C1 segment of cervical spinal cord (tissue), 14 donors: ENCODE measurements at places on chromosomes 7 and 10.

- DNase-seq: no peak
Observed at GRCh38 chr10:114609518-114610426, 48.3 kb downstream of the ABLIM1 start.

GRCh38 chr10:72319416-72320254 is 35.1 kb downstream of the DNAJB12 start:
- peak; percentile 75 for DNase-seq

DNA sequence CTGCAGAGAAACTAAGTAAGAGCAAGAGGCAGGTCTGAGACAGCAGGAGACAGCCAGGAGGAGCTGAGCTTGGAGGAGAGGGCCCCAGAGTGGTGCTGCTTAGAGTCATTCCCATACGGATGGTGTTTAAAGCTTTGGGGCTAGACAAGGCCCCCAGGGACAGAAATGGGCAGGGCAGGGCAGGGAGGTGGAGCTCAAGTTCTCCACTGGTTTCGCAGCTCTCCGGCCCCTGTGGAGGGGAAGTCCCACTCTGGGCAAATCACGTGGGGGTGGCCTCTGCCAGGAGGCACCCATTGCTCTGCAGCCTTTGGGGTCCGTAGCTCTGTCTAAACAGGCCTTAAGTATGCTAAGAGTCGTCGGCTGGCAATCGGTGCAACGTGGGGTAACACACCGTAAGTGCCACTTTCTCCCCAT is 1.0 kb upstream of the PTPRE start:
- no peak for DNase-seq

DNA sequence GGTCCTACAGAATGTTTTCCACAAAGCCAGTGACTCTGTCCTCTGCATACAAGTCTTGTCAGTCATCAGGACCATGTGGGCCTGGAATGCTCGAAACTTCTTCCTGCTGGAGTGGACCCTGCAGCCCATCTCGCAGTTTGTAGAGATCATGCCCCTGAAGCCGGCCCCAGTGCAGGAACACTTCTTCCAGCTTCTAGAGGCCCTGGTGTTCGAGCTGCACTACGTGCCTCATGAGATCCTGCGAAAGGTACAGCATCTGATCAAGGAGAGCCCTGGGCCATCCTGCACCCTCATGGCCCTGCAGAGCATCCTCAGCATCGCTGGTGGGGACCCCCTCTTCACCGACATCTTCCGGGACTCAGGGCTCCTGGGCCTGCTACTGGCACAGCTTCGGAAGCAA is 46.5 kb downstream of the WDFY4 start:
- DNase-seq: no peak

DNA sequence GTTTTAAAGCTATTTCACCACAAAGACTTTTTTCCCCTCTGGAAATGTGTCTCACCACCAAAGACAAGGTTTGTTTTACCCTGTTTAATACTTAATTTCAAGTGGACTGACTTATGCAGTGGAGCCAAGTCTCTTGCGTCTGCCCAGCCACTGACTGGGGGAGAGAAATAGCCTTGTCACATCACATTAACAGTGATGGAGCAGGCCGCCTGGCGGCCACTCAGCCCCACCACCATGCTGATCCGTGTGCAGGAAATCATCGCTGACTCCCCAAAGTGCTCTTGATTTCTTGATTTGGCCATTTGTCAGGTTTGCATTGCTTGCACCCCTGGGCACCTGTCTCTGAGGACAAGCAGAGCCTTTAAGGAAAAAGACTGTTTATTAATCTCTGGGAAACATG is 334.1 kb downstream of the GLRX3 start:
- no peak for DNase-seq

DNA sequence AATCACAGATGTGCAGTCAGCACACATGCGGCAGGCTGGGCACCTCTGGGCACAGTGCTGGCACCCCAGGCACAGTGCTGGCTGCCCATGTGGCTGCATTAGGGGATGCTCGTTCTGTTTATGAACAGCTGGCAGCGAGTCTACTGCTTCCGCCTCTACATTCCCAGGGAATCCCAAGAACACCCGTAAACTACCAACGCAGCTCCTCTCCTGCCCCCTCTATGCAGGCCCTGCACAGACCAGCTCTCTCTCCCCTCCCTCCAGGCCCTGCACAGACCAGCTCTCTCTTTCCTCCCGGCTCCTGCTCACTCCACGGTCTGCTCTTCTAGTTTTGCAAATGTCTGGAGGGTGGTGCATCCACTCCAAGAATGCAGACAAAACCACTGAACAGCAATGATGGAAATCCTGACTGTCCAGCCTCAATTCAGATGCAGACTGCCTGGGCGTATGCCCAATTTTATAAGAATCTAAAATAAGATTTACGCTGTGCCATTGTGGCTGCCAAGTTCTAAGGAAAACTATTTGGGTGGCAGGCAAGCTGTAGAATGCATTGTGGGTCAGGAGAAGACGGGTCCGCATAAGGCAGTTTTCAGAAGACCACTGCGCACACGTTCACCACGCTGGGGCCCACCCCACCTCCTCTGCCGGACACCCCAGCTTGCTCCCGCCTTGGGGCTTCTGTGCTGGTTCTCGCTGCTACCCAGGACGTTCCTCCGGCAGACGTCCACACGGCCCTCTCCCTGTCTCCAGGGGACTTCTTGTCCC is 234.6 kb downstream of the ZMYND11 start:
- DNase-seq: no peak

- DNase-seq: no peak
Observed at GRCh38 chr7:22113041-22113440, 167.3 kb upstream of the CDCA7L start.

DNA sequence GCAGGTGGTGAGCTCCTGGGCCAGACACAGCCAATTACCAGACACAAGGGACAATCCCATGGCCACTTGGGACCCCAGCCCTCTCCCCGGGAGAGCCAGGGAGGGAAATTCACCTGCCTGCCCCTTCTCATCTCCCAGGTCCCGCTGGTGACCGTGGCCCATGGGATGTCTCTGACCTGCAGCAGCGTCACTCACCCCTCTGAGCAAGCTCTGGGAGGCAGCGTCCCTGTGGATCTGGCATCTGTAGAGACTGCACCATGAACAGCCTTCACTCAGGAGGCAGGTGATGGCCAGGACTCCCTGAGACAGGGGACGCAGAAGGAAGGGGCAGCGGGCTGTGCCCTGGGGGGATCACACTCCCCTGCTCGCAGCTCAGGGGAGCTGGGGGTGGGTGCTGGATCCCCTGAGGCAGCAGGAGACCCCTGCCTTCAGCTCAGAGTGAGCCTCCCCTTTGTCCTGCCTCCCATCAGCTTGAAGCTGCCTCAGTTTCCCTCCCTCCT is 90.8 kb downstream of the FOXL3 start:
- no peak for DNase-seq

- DNase-seq: no peak
Observed at GRCh38 chr10:79390551-79391229, 43.4 kb downstream of the PPIF start.

DNA sequence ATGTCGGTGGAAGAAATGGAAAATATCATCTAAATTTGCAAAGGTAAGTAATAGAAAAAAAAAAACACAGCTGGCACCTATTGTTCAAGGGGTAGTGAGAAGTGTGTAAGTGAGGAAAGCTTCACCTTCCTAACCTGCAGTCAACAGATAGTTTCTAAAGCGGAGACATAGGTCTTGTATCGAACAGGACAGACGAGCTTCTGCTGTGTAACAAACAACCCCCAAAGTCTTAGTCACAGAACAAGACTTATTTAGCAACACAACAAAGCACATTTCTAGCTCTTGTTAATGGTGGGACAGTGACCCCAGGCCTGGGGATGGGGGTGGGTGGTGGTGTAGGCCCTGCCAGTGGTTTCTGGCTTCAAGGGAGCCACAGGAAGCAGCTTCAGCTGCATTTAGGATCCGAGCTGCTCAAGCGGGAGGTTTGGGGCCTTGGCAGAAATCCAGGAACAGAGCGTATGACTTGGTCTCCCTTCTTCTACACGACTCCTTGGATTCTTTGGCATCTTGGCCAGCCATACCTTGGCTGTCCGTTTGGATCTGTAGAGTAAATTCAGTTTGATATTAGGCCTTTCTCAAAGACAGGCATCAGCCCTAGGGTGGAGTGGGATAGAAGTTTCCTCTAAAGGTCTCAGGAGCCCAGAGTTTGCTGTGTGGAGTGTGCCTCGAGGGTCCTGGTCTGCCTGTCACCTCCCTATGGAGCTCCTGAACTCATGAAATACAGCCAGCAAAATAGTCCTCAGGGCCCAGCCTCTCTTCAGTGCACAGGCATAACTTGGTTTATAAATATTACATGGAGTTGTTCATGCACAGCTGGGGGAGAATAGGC is 56.9 kb upstream of the SHH start:
- DNase-seq: no peak
